Tibial nerve (tissue), 4 donors: ENCODE measurements at places on chromosomes 2 and 18. TPM values are rescaled to one million over a fixed set of nuclear protein-coding genes. Genes with fewer than 3 reads are reported as not detected.

Gene B4GALT6
- 1.2 TPM for total RNA-seq

Gene LBX2
- total RNA-seq = 4.4 TPM

Gene ADD2
- total RNA-seq = 0.63 TPM

Gene ANKRD30BL
- not detected for total RNA-seq

Gene TNFAIP6
- total RNA-seq = 6.6 TPM

Gene FSHR
- not detected for total RNA-seq

Gene ALLC
- total RNA-seq = 5.7 TPM
